ENCODE measurements at places on chromosomes 2 and 18.

GRCh38 chr18:71902482-71902881 is 641.7 kb downstream of the CBLN2 start:
- no peak for DNase-seq

DNA sequence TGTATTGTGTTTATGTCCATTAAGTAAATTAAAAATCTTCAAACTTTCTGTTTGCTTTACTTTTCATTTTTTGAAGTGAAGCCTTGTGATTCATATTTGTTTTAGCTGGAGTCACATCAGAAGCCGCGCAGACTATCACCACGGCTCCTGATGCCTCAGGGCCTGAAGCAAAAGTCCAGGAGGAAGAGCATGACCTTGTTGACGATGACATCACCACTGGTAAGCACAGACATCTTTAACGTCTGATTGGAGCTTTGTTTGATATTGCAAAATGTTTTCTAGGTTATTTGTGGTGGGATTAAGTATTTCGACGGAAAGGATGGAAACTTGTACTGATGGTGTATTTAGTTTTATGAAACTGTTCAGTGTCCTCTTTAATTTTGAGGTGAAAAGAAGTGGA is 164.8 kb downstream of the WDR7 start:
- no peak for DNase-seq

- no peak for DNase-seq
Observed at GRCh38 chr18:32048507-32049091, 30.0 kb downstream of the RNF125 start.

GRCh38 chr2:101883860-101884259 is 107.9 kb upstream of the IL1R2 start:
- no peak for DNase-seq

- DNase-seq: no peak
Observed at GRCh38 chr2:230932556-230933511, 7.8 kb upstream of the GPR55 start.

Data from cerebellar nuclear complex (tissue), 1 donor.